Spinal cord (tissue), 10 donors: ENCODE measurements at places on chromosomes 16 and 17. TPM values are rescaled to one million over a fixed set of nuclear protein-coding genes. Genes with fewer than 3 reads are reported as not detected.

PRMT7 gene
- 43.7 TPM for total RNA-seq

PLLP gene
- total RNA-seq: 19.1 TPM

- no peak for DNase-seq
Observed at GRCh38 chr16:74770831-74771526, 3.6 kb downstream of the FA2H start.

GAS7 gene
- 93.8 TPM for total RNA-seq

ITGAX gene
- 7.2 TPM for total RNA-seq

GRCh38 chr17:55420067-55420775, 1.4 kb downstream of the MMD start:
- no peak for DNase-seq

BICDL2 gene
- 0.06 TPM for total RNA-seq

DNA sequence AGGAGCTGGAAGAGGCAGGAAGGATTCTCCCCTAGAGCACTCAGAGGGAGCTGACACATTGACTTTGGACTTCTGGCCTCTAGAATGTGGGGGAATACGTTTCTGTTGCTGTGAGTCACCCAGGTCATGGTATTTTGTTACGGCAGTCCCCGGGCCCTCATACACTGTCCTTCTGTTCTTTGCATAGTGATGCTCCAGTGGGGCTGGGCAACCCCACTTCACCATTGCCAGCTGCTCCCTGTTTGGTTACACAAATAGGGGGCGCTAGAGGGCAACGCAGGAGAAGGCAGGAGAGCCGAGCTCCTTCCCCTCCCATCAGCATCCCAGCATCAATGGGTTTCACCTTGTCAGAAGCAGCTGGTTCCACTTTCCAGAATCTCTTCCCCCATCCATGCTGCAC, 257.7 kb upstream of the FOXF1 start:
- DNase-seq: no peak

DNA sequence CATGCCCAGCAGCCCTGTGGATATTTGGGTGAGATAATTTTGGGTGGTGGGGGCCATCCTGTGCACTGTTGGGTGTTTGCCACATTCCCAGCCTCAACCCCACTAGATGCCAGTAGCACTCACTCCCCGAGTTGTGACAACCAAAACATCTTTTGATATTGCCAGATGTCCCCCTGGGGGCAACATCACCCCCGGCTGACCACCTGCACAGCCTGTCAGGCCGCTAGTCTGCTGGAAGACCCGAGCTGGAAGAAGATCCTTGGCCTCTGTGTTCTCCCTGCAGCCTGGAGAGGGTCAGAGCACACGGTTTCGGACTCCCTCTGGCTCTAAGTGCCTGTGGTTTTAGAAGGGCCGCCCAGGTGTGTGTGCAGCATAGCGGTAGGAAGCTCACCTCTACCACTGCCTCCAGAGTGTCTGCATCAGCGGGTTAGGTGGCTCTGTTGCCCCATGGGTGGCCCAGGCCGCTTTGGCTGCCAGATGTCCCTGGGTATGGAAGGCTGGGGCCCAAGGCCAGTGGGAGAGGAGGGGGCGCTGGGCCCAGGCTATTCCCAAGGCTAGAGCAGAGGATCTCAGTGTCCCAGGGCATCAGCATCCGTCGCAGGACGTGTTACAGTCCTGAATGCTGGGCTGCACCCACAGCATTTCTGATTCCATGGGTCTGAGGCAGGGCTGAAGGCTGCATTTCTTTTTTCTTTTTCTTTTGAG, 195.8 kb upstream of the GSE1 start:
- no peak for DNase-seq

DNA sequence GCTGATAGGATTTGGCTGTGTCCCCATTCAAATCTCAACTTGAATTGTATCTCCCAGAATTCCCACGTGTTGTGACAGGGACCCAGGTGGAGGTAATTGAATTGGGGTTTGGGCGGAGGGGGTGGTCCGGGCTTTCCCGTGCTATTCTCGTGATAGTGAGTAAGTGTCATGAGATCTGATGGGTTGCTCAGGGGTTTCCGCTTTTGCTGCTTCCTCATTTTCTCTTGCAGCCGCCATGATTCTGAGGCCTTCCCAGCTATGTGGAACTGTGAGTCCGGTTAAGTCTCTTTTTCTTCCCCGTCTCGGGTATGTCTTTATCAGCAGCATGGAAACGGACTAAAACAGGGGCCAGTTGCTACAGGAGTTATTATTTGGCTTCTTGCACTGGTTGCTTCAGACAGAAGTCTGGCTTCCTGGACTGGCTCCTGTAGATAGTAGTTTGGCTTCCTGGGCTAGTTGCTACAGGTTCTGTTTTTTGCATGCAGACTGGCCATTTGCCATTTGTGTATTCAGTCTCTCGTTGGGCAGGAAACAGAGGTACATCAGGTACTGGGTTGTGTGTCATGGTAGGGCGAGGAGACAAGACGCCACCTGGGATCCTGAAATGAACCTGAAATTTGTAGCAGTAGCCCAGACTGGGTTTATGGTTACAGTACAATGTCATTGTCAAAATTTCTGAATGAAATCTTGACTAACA, 32.6 kb downstream of the CNTNAP4 start:
- no peak for DNase-seq

GRCh38 chr16:19085679-19086200, 18.3 kb downstream of the COQ7 start:
- no peak for DNase-seq

DNA sequence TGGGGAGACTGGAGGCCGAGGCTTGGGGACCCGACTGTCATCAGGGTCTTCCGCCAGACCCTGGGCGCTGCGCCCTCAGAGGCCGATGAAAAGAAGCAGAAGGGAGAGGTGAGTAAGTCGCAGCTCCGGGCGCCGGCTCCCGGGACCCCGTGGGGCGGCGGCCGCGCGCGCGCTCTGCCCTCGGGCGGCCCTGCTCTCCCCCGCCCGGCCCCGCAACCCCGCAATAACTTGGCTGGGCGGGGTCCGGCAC, 392 bp upstream of the ABHD15 start:
- no peak for DNase-seq

- peak; percentile 49 for DNase-seq
Observed at GRCh38 chr16:77551357-77551756, 116.5 kb upstream of the ADAMTS18 start.

DNA sequence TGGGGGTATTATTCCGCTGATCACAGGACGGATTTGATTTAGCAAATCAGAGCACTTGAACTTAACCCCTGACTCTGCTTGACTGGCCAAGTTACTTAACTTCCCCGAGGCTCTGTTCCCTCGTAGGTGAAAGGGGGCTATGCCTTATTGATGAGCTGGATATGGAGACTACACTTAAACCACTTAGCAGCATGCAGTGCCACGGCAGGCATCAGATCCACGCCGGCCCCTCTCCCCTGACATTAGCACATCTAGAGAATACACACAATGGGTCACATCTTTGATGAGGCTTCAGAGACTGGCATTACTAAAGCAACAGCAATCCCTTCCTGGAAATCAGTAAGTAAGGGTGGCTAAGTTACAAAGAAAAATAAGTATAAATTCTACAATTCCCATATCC, 71.0 kb downstream of the ABCC12 start:
- no peak for DNase-seq

DNA sequence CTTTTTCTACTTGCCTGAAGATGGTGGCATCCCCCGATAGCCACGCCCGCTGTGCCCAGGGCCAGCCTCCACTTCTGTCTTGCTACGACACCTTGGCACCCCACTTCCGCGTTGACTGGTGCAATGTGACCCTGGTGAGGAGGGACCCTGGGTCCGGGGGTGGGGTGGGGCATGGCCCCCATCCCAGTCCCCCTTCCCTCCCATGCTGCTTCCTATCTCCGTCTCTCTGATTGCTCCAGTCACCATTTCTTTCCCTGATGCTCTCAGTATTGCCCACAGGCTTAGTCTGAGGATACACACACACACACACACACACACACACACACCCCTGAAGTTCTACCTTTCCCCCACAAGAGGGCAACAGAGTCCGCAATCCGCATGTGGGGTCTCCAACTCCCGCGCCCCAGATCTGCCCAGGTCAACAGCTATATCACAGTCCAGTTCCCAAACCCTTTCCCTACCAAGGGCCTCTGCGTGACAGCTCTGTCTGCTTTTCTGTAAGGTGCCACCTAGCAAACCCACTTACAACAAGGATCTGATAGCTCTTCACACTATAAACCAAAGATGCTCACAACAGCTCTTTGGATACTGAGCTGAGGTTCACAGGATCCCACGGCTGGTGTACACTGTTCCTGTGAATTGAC, 3.4 kb downstream of the SGCA start:
- peak; percentile 87 for DNase-seq

DNA sequence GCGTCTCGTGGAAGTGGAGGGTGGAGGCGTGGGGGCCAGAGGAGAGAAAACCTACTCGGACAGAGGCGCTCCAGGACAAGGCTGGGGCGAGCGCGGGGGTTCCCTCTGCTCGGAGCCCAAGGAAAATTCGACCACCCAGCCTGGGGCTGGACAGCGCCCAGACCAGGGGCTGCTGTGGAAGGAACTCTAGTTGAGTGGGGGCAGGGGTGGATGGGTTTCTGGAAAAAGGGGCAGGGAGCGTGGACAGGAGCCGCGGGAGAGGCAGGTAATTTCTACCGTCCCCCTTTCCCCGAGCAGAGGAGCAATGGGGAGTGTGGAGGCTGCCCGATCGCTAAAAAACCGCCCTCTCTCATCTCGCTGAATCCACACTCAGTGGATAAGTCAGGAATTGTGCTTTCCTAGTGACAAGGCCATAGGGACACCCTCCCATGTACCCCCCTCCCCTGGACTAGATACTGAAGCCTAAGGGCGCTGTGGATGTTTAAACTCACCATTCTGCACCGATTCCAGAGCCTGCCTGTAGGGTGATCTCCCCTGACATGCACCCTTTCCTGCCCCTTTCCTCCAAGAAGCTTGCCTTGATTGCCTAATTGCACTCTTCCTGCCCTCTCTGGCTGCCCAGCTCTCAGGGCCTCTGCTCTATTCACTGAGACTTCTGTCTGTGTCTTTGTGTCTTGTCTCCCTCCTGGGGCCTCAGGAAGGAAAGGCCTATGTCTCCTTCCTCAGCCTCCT, 90.7 kb upstream of the TMEM97 start:
- no peak for DNase-seq

DNA sequence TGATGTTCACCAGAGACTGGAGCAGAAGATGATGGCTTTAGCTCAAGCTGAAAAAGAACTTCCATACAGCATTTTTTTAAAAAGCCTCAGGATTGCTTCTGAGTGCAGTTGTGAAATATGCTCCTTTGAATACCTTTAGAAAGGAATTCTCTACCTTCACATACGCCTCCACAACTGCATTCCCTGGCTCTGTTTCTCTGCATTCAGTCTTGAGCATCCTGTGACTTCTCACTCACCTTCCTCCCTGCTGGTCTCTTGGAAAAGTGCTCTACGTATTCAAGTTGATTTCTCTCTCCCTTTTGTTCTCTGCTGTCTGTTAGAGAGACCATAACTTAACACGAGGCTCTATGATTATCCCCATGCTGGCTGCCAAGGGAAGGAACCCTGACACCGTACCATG, 34.5 kb downstream of the HS3ST2 start:
- no peak for DNase-seq

TPSG1 gene
- not detected for total RNA-seq

- no peak for DNase-seq
Observed at GRCh38 chr17:52140601-52141000, 17.9 kb downstream of the CA10 start.

- DNase-seq: no peak
Observed at GRCh38 chr16:56849690-56850680, 15.0 kb upstream of the SLC12A3 start.

ODAD4 gene
- total RNA-seq: 7.0 TPM

- no peak for DNase-seq
Observed at GRCh38 chr16:68272507-68273209, 8.3 kb downstream of the SLC7A6 start.

DNA sequence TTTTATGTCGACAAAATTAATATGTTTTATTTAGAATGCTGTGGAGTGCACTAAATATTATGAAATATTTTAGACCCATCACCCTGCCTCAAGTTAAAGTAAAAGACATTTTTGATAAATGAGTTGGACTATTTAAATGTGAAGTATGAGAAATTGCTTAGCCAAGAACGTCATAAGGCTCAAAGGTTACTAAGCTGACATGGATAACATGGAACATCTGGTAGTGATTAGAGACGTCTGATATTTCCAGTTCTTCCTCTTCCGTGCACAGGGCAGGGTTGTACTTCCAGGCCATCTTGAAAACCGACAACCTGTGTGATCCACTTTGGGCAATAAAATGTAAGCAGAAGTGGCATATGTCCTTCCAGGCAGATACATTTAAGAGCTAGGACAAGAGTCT, 7.2 kb upstream of the CCL8 start:
- DNase-seq: no peak

MYOCD gene
- total RNA-seq: 0.20 TPM

SNTB2 gene
- total RNA-seq: 20.8 TPM

PNMT gene
- total RNA-seq: 6.1 TPM

TIMM22 gene
- total RNA-seq: 11.8 TPM

DNA sequence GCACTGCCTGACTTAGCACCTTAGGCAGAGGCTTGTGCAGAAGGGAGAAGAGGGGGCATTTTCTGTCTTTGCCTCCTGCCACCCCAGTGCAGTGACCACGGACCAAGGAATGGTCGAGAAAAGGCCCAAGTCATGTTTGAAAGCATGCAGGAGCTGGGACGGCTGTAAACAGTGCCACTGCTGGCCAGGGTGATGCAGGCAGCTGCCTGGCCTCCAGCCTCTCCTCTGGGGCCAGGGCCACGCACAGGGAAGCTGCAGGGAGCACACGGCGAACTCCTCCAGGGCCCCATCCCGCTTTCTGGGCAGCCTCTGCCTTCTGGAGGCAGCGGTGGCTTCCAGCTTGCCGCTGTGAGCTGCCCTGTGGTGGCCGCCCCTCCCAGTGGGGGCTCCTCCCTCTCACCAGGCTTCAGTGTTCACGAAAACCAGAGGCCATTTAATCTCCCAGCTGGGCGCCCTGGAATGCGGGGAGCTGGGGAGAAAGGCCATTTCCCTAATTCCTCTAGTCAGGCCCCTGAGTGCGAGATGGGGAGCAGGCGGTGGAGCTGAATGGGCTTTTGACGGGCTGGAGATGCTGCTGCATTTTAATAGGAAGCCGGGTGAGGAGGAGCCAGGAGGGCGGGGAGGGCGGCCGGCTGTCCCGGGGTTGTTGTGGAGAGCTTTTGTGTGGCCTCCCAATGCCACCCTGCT, 28.7 kb upstream of the DNAI2 start:
- peak; percentile 68 for DNase-seq

GRCh38 chr17:46072998-46073397, 73.9 kb downstream of the STH start:
- no peak for DNase-seq

DNA sequence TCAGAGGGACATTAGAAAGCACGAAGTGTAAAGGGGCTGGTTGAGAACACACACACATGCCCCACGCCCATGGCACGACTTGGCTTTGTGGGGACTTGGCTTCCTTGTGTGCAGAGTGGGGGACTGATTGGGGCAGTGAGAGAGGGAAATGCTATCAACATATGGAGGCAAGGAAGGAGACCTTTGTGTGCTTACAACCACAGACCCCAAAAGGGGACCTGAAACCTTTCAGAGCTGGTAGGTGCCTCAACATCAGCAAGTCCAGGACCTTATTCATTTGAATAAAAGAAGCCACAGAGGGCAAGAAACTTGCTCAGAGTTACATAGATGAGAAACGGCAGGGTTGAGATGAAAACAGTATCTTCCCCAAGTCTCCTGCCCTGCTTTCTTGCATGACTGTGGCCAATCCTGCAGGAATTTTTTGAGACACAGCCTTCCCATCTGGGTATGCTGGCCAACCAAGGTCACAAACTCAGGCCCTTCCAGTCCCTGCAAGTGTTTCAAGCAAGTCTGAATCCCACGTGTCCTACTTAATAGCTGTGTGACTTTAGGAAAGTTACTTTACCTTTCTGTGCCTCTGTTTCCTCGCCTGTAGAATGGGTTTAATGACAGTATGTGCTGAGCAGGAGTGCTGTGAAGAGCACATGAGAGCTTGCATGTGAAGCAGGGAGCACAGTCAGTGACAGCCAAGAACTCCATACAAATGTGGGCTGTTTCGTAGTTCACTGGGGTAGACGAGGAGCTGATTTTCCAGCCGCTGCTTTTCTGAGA, 26.2 kb downstream of the C16orf78 start:
- DNase-seq: no peak
